ENCODE measurements at places on chromosomes 12 and 14. TPM values are rescaled to one million over a fixed set of nuclear protein-coding genes. Genes with fewer than 3 reads are reported as not detected.

SLC4A8 gene
- total RNA-seq, result 10.4 TPM

RDH5 gene
- 10.4 TPM for total RNA-seq

ADCY4 gene
- 5.8 TPM for total RNA-seq

KLRG1 gene
- total RNA-seq, result 3.5 TPM

CLEC9A gene
- not detected for total RNA-seq

RASSF9 gene
- not detected for total RNA-seq

RNF212B gene
- total RNA-seq, result not detected

WSCD2 gene
- not detected for total RNA-seq

PTPRO gene
- 3.5 TPM for total RNA-seq
